Stimulated activated CD8-positive, alpha-beta memory T cell treated with anti-CD3 and anti-CD28 coated beads, Interleukin-12 subunit alpha, Interleukin-12 subunit beta, amount 100 ng/mL, for 1 hour (primary cell): ENCODE measurements at places on chromosomes 11 and 22.

DNA sequence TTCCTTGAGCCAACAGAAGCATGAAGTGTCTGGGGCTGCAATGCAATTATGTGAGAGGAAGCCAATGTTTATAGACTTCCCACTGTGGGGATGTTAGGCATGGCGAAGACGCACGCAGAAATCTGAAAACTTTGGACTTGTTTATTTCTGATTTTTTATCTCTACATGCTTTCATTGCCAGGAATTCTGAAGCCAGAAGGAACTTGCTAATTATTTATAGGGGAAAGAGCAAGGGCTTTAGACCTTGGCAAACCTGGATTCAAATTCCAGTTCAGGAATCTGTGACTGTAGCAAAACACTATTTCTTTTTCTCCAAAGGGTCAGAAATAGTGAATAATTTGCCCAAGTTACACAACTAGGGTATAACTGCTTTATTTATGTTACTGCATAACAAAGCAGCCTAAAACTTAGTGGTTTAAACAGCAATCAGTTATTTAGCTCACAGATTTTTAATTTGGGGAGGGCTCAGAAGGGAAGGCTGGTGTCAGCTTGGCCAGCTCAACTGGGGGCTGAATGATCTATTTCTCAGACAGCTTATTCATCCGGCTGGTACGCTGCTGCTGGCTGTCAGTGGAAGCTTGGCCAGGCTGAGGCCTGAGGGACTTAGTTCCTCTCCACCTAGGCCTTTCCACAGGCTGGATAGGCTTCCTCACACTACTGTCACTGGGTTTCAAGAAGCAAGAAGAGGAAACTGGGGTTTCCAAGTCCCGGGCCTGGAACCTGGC, 1.9 kb upstream of the OR6Q1 start:
- DNase-seq = no peak

DNA sequence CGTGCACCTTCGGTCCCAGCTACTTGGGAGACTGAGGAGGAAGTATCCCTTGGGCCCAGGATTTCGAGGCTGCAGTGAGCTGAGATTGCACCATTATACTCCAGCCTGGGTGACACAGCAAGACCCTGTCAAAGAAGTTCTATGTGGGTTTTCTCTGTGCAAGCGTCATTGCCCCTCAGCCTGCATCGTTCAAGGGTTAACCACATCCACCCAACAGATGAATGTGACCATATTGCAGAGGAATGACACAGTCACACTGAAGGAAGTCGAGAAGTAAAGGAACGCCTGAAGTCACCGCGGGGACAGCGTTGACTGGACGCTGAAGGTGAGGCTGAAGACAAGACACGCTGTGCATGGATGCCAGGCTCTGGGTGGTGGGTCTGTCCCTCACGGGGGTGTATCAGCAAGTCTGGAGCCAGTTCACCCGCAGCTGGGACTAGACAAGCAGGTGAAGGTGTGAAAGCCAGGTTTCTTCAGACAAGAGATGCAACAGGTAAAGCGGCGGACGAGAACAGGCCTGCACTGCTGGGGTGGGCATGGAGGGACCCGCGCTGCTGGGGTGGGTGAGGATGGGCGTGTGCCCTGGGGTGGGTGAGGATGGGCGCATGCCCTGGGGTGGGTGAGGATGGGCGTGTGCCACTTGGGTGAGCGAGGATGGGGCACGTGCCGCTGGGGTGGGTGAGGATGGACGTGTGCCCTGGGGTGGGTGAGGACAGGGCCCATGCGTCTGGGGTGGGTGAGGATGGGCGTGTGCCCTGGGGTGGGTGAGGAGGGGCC, 36.5 kb upstream of the TOLLIP start:
- no peak for DNase-seq

DNA sequence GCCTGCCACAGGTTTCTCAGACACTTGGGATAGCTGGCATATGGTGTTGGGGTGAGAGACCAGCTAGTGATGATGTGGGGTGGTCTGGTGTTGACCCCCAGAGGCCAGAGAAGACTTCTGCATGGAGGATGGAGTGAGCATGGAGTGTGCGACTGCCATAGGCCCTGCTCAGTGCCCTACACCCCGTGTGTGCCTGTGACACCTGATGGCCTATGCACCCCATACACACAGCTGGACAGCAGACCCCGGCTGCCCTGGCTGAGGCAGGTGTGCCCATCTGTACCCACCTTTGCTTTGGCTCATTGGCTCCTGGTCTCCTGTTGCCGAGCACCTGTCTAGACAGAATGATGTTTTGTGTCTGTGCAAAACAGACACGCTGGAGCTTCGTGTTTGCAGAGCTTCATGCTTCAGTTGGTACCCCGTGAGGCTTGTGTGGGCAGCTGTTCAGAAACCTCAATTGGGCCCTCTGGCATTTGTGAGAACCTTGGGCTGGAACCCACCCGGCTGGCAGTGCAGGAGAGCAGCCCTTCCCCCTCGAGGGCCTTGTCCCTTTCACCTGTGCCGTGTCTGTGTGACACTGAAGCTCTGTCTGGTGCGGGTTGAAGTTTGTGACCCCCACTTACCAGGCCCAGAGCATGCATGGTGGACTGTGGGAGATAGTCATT, 27.6 kb downstream of the BCR start:
- DNase-seq = no peak

- no peak for DNase-seq
Measured at GRCh38 chr22:49734882-49735281, 92.8 kb downstream of the BRD1 start.

DNA sequence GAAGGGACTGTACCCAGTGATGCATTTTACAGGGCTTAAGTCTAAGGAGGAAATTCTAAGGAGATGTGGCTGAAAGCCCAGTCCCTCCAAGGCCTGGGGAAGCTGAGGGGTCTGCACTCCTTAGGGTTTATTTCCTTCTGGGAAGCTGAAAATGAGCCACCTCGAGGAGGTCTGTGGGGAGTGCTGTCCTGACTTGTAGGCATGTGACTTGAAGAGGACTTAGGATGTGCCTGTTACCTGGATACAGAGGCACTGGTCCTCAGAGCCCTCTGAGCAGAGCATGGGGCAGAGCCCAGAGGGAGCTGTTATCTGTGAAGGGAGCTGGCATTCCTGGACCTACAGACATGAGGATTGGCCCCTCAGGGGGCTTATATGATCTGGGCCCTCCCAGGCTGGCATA, 77.1 kb downstream of the TP53I11 start:
- DNase-seq = no peak

GRCh38 chr22:23793326-23793725, 6.6 kb downstream of the SMARCB1 start:
- no peak for DNase-seq

GRCh38 chr22:24175160-24175808, 6.0 kb upstream of the SUSD2 start:
- DNase-seq = peak; percentile 40

DNA sequence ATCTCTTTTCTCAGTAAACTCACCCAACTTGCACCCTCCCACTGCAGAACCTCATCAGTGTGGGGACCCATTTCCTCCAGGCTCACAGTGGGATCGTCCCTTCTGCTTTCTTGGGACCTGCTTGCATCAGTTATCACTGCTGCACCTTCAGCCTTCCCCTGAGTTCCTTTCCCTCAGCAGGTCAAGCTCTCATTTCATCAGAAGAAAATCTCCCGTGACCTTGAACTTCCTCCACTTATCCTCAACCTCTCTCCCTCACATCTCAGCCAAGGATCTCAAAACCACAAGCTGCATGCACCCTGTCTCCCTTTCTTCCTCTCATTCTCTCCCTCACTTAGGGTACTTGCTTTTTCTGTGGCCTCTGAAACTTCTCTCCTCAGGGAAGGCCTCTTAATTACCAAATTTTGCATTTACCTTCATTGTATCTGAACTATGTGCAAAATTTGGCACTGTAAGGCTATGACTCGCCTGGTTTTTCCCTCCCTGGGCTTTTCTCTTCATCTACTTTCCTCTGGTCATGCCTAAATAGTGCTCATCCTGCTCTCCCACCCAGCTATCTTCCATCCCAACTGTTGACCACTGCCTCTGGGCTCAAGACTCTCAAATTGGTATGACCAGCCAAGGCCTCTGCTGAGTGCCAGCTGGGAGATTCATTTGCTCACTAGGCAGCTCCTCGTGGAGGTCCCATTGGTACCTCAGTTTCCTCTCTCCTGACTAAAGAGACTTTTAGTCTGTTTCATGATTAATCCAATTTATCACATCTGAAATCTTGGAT, 2.7 kb upstream of the RCE1 start:
- no peak for DNase-seq

GRCh38 chr22:47139013-47139789, 376.8 kb downstream of the TBC1D22A start:
- DNase-seq = no peak

- no peak for DNase-seq
Measured at GRCh38 chr11:87966694-87967093, 208.5 kb downstream of the RAB38 start.

- no peak for DNase-seq
Measured at GRCh38 chr11:74459584-74459983, 7.8 kb downstream of the KCNE3 start.
